ENCODE measurements at places on chromosomes 5 and 9. TPM values are rescaled to one million over a fixed set of nuclear protein-coding genes. Genes with fewer than 3 reads are reported as not detected.

ZNF658 gene
- total RNA-seq = 9.0 TPM

TAS2R1 gene
- total RNA-seq = not detected

- no peak overlapping the region for H3K27ac ChIP-seq
- H3K4me3 ChIP-seq = no peak overlapping the region
- H3K36me3 ChIP-seq = no peaks in the 10 kb centered on the region
Observed at GRCh38 chr5:160923936-160924710, 72.1 kb upstream of the ATP10B start.

DNA sequence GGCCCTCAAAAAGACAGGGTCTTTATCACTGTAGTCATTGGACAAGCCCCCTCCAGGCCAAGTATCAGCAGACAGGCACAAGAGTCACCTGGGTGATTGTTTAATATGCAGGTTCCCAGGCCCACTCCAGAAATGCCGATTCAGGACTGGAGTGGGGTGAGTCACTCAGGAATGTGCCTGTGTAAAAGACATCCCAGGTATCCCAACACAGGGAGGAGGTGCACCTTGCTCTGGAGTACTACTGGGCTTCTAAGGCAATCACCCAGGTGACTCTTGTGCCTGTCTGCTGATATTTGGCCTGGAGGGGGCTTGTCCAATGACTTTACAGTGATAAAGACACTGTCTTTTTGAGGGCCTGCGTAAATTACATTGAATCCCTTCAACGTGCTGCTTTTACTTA lies 40.6 kb downstream of the ACTL7B start:
- no peak for DNase-seq
- H3K36me3 ChIP-seq = peaks cover 2% of the 10 kb centered on the region
- peaks cover 5% of the 10 kb centered on the region for H3K27me3 ChIP-seq
- H3K4me1 ChIP-seq = peaks cover 4% of the 10 kb centered on the region
- H3K27ac ChIP-seq = no peak overlapping the region
